ENCODE measurements at places on chromosomes 11 and 22.

GRCh38 chr11:82229341-82229740, 504.3 kb downstream of the FAM181B start:
- H3K4me1 ChIP-seq = no peaks in the 10 kb centered on the region
- H3K27me3 ChIP-seq = no peaks in the 10 kb centered on the region
- no peak overlapping the region for H3K27ac ChIP-seq

- H3K27ac ChIP-seq = no peak overlapping the region
- H3K36me3 ChIP-seq = no peaks in the 10 kb centered on the region
- DNase-seq = no peak
- H3K4me3 ChIP-seq = no peak overlapping the region
- no peaks in the 10 kb centered on the region for H3K27me3 ChIP-seq
- no peaks in the 10 kb centered on the region for H3K4me1 ChIP-seq
Measured at GRCh38 chr11:23573429-23573828, 713.2 kb upstream of the CCDC179 start.

GRCh38 chr22:17699696-17700340, 61.3 kb downstream of the BCL2L13 start:
- no peak overlapping the region for H3K27ac ChIP-seq
- H3K27me3 ChIP-seq = no peaks in the 10 kb centered on the region
- no peak for DNase-seq
- peaks cover 14% of the 10 kb centered on the region for H3K36me3 ChIP-seq
- no peaks in the 10 kb centered on the region for H3K4me1 ChIP-seq

DNA sequence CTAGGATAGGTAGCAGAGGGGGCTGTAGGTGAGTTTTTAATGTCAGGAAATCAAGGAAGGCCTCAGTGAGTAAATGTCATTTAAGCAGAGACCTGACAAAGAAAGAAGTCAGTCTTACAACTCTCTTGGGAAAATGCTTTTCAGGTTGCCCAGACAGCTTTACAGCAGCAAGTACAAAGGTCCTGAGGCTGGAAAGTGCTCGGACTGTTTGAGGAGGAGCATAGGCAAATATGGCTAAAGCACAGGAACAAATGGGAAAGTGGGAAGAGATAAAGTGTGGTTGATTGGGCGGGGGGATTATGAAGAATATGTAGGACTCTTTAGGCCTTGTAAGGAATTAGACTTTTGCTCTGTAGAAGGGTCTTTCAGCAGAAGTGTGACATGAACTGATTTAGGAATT, 125.4 kb downstream of the ARHGAP42 start:
- no peak for DNase-seq
- no peaks in the 10 kb centered on the region for H3K36me3 ChIP-seq
- H3K27me3 ChIP-seq = no peaks in the 10 kb centered on the region
- no peak overlapping the region for H3K27ac ChIP-seq

GRCh38 chr22:44505796-44506354, 7.8 kb upstream of the RTL6 start:
- no peak for DNase-seq
- H3K27ac ChIP-seq = no peak overlapping the region
- H3K4me3 ChIP-seq = no peak overlapping the region
- H3K27me3 ChIP-seq = no peaks in the 10 kb centered on the region

GRCh38 chr22:45212992-45213751, 27.5 kb downstream of the KIAA0930 start:
- H3K36me3 ChIP-seq = no peaks in the 10 kb centered on the region
- H3K4me1 ChIP-seq = peaks cover 43% of the 10 kb centered on the region
- peak; percentile 85 for DNase-seq

DNA sequence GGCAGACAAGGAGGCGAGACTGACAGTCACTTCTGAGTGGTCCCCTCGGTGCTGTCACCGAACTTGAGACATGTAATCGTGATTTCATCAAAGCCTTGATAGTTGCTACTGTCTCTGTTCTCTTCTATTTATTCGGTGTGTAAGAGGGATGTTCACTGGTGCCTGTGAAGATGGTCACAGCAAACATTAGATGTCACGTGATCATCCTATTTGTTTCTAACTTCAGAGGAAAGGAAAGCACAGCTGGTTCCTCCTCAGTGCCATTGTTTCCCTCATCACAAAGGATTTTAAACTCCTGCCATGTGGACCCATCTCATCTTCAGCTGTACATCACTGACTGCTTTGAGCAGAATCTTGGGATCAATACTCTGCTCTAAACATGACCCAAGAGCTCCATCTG, 73.1 kb upstream of the CLMP start:
- H3K4me1 ChIP-seq = no peaks in the 10 kb centered on the region
- H3K27ac ChIP-seq = no peak overlapping the region
- H3K27me3 ChIP-seq = no peaks in the 10 kb centered on the region
- H3K36me3 ChIP-seq = no peaks in the 10 kb centered on the region
- no peak for DNase-seq

- H3K27ac ChIP-seq = no peak overlapping the region
- H3K36me3 ChIP-seq = no peaks in the 10 kb centered on the region
- no peaks in the 10 kb centered on the region for H3K4me1 ChIP-seq
- DNase-seq = no peak
- H3K4me3 ChIP-seq = no peak overlapping the region
Measured at GRCh38 chr11:128757886-128758612, 64.2 kb downstream of the FLI1 start.

DNA sequence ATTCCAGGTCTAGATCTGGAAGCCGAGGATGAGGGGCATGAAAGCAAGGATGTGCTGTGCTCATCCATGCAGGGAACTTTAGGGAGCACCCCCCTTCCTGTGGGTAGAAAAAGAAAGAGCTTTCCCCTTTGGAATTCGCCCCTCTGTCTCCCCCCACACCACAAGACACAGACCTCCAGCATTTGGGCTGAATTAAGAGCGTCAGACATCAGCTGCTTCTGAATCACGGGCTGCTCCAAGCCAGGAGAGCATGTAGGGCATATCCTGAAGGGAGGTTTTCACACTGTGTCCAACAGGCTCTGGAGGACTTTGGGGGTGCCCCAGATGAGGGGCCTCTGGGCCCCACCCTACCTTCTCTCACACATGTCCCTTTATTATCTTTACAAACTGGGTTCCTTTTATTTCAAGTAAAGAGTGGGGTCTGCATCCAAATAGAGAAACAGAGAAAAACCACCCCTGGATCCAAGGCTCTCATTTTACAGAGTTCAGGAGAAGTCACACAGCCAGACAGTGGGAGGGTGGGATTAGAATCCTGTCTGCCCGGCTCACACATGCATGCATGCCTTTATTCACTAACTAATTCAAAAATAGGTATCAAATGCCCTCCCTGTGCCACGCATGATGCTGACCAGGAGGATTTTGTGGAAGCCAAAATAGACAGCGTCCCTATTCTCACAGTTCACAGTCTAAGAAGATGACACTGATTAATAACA, 52.8 kb downstream of the LRRC32 start:
- H3K36me3 ChIP-seq = no peaks in the 10 kb centered on the region
- H3K4me3 ChIP-seq = no peak overlapping the region
- H3K4me1 ChIP-seq = peaks cover 56% of the 10 kb centered on the region
- no peaks in the 10 kb centered on the region for H3K27me3 ChIP-seq

- DNase-seq = no peak
- H3K4me1 ChIP-seq = no peaks in the 10 kb centered on the region
- no peak overlapping the region for H3K27ac ChIP-seq
Measured at GRCh38 chr11:27619763-27620335, 80.4 kb downstream of the BDNF start.

DNA sequence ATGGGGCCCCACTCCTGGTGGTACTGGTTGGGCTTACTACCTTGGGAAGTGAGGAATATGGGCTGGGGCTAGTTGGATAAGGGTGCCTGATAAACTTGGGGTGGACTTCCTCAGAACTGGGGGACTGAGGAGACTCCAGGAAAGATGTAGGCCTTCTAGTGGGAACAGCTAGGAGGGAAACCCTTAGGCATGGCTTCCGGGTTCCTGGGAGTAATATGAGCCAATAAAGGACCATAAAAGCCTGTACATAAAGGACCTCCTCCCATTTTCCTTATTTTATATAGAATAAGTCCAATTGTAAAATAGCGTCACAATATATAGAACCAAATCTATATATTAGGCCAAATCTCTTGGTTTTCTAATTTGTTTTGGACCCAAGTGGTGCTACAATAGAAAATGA, 18.4 kb upstream of the RNASEH2C start:
- no peaks in the 10 kb centered on the region for H3K4me1 ChIP-seq
- H3K27ac ChIP-seq = no peak overlapping the region
- DNase-seq = no peak
- no peak overlapping the region for H3K4me3 ChIP-seq
- H3K27me3 ChIP-seq = no peaks in the 10 kb centered on the region

DNA sequence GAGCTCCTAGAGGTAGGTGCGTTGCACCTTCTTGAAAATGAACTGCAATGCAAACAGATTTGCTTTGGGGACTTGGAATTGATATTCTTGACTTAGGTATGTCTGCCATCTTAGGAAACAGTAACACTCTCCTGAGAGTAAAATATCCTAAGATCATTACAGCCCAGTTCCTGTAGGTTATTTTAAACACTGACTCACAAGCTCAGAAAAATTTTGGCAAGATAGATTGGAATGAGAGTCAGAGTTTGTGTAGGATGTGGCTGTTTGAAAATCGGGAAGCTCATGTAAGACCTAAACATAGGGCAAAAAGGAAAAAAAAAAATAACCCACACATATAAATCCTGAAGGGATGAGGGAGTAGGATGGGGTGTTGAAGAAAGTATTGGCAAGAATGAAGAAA, 377.0 kb upstream of the LRRC4C start:
- H3K4me3 ChIP-seq = no peak overlapping the region
- DNase-seq = no peak
- H3K36me3 ChIP-seq = no peaks in the 10 kb centered on the region
- no peak overlapping the region for H3K27ac ChIP-seq

DNA sequence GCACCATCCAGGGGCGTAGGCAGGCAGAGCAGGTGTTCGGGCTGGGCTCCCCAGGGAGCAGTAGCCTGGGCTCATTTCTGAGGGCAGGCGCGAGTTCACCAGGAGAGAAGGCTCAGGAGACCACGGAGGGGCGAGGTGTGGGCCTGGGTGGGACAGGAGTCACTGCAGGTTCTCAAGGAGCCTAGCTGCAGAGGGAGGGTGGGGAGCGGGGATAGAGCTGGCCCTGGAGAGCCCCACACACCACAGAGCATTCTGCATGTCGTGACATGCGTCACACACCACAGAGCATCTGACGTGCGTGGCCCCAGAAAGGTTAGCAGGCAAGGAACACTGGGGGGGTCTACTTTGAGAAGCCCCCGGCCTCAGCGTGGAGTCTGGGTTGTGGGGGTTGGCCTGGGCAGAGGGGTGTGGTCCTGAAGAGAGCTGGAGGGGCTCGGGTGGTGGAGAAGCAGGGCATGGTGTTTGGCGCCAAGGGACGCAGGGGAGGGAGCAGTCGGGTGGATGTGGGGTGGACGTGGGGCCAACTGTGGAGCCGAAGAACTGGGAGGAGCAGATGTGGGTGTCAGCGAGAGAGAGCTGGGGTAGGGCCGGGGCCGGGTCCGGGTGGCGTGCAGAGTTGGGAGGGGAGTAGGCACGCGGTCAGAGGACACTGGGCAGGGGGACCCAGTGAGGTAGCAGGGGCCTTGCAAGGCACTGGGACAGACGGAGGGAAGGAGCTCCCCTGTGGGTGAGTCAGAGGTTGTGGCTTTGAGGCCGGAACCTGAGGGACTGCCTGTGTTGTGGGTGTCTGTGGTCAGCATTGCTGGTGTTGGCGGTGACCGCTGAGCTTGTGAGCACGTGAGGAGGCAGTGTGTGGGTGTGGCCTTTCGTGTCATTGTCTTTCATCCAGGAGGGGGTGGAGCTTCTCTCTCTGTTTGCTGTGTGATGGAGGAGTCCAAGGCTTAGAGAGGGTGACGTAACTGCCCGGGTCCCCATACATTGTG, 25.5 kb downstream of the CTTN start:
- H3K4me1 ChIP-seq = no peaks in the 10 kb centered on the region
- no peaks in the 10 kb centered on the region for H3K27me3 ChIP-seq
- no peak overlapping the region for H3K4me3 ChIP-seq
- H3K36me3 ChIP-seq = peaks cover 71% of the 10 kb centered on the region

- no peak overlapping the region for H3K4me3 ChIP-seq
- no peaks in the 10 kb centered on the region for H3K27me3 ChIP-seq
- DNase-seq = no peak
- peaks cover 95% of the 10 kb centered on the region for H3K36me3 ChIP-seq
- H3K27ac ChIP-seq = no peak overlapping the region
- no peaks in the 10 kb centered on the region for H3K4me1 ChIP-seq
Measured at GRCh38 chr22:50284479-50284878, 14.3 kb upstream of the MAPK11 start.

- no peaks in the 10 kb centered on the region for H3K27me3 ChIP-seq
- no peak overlapping the region for H3K27ac ChIP-seq
- no peaks in the 10 kb centered on the region for H3K4me1 ChIP-seq
- DNase-seq = no peak
Measured at GRCh38 chr11:36463781-36464180, 46.3 kb downstream of the TRAF6 start.

GRCh38 chr22:28768701-28769393, 3.6 kb upstream of the CCDC117 start:
- no peaks in the 10 kb centered on the region for H3K27me3 ChIP-seq
- H3K4me1 ChIP-seq = no peaks in the 10 kb centered on the region
- H3K36me3 ChIP-seq = no peaks in the 10 kb centered on the region
- no peak overlapping the region for H3K27ac ChIP-seq
- no peak for DNase-seq

GRCh38 chr11:111937844-111938243, 701 bp downstream of the DIXDC1 start:
- H3K27ac ChIP-seq = peak overlapping the region; percentile 91
- H3K36me3 ChIP-seq = no peaks in the 10 kb centered on the region
- no peaks in the 10 kb centered on the region for H3K27me3 ChIP-seq
- peak overlapping the region; percentile 85 for H3K4me3 ChIP-seq
- DNase-seq = peak; percentile 62
- H3K4me1 ChIP-seq = peaks cover 6% of the 10 kb centered on the region

GRCh38 chr11:14106303-14107049, 144.0 kb downstream of the SPON1 start:
- no peak overlapping the region for H3K4me3 ChIP-seq
- no peaks in the 10 kb centered on the region for H3K27me3 ChIP-seq
- no peak for DNase-seq
- H3K4me1 ChIP-seq = no peaks in the 10 kb centered on the region

GRCh38 chr11:2976294-2977063, 15.7 kb downstream of the NAP1L4 start:
- H3K4me1 ChIP-seq = no peaks in the 10 kb centered on the region
- DNase-seq = no peak
- peaks cover 76% of the 10 kb centered on the region for H3K36me3 ChIP-seq
- no peaks in the 10 kb centered on the region for H3K27me3 ChIP-seq
- H3K27ac ChIP-seq = no peak overlapping the region

DNA sequence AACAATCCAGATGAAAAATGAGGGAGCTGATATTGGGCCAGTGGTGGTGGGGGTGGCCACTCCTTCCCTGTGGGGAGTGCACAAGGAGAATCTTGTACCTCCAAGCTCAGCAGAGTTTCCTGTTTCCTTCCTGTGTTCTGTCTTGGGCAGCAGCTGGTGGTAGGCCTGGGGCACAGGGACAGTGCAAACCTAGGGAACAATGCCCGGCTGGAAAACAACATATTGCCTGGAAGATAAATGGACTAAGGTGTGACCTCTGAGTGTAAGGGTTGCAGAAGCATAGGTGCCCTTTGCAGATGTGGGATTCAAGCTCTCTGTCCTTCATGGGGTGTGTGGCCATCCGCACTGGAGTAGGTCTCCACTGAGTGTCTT, 5.8 kb upstream of the JAM3 start:
- H3K4me3 ChIP-seq = no peak overlapping the region
- no peaks in the 10 kb centered on the region for H3K36me3 ChIP-seq
- H3K27me3 ChIP-seq = no peaks in the 10 kb centered on the region
- no peaks in the 10 kb centered on the region for H3K4me1 ChIP-seq
- DNase-seq = no peak
